ENCODE measurements at places on chromosomes 7 and 10.

- no peak for DNase-seq
Observed at GRCh38 chr7:13115855-13116254, 428.4 kb downstream of the ARL4A start.

- no peak for DNase-seq
Observed at GRCh38 chr10:62259456-62259855, 9.2 kb downstream of the RTKN2 start.

- no peak for DNase-seq
Observed at GRCh38 chr7:55163733-55164132, 144.9 kb downstream of the EGFR start.

DNA sequence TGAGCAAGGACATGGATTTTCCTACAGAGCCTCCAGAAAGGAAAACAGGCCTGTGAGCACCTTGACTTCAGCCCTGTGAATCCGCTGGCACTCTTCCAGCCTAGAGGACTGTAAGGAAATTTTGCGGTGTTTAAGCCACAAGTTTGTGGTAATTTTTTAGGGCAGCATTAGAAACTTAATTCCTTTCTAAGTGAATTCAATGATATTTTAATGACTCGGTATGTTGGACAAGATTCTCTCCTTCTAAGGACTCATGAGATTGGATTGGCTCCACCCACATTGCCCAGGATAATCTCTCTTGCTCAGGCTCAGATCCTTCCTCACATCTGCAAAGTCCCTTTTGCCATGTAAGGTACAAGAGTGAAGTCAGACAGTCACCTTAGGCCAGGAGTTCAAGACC, 4.5 kb downstream of the LYZL2 start:
- no peak for DNase-seq

DNA sequence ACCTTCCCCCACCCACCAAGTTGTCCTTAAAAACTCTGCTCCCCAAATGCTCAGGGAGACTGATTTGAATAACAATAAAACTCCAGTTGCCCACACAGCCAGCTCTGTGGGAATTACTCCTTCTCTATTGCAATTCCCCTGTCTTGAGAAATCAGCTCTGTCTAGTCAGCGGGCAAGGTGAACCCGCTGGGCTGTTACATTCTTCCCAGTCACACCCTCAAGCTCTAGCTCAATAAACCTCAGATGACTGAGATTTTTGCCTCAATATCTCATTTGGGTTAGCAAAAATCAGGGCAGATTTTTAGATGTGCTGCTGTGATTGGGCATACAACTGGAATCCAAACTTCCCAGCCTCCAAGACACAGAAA, 32.9 kb downstream of the SVOPL start:
- DNase-seq, result no peak

GRCh38 chr10:69629519-69629896, 539 bp upstream of the FAM241B start:
- DNase-seq, result no peak

GRCh38 chr10:119441151-119441821, 101.2 kb downstream of the RGS10 start:
- no peak for DNase-seq

GRCh38 chr10:125708971-125709503, 10.5 kb upstream of the EDRF1 start:
- DNase-seq, result no peak

DNA sequence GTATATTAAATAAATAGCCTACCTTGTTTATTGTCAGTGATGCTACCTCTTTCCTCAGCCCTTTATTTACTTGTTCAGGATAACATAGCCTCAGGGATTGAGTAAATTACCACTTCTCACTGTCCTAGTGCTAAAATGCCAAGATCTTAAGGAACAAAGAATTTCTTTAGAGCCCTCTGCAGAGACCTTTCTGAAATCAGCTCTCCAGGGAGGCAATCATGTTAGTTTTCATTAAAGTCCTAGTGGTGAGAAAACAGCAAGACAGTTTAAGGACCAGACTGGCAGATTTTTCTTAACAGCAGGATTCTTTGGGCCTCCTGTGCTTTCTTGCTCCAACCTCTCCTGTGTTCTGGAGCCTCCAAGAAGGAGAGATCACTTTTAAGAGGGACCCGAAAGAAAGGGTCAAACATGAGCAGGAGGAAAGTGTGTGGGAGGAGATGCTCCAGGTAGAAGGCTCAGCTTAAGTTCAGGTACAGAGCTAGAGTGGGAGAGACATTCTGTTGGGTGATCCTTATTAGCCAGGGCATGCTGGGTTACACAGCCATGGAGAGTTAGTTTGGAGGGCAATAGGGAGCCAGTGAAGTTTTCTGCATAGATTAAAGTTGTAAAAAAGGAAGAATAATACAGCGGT, 1.2 kb upstream of the PLCE1 start:
- DNase-seq, result no peak

GRCh38 chr7:49774459-49775064, 1.1 kb downstream of the VWC2 start:
- DNase-seq, result no peak

DNA sequence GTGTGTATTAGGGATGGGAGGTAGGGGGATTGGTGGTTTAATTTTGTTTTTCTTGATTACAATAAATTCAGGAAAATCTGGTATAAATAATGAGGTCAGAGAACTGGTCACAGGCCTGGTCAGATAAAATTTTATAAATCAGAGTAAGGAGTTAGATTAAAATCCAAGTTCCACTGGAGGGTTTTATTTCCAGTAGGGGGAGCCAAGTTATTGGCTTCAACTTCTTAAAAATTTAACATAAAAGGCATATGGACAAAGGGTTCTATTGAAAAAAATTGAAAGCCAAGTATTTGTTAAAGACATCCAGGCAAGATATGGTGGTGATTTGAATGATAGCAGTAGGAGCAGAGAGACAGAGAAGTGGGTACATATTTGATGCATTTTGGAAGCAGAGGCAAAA, 763.3 kb downstream of the SORCS1 start:
- no peak for DNase-seq

DNA sequence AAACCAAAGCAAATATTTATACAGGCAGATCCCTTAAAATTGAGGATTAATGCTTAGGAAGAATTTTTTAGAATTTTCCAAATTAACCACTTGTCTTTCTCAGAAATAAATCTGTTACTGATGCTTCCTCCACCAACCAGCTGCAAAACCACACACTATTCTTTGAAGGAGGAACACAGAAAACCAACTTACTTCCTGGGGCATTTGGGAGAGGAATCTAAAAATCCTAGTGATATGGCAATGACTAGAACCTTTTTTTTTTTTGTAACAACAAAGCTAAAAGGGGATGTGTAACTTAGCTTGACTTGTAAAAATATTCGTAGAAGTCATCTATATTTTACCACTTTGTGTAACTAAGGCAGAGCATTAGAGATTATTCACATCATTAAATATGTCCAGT, 5.1 kb upstream of the TM9SF3 start:
- DNase-seq, result no peak

- DNase-seq, result no peak
Observed at GRCh38 chr10:78292982-78293865, 259.6 kb downstream of the RPS24 start.

DNA sequence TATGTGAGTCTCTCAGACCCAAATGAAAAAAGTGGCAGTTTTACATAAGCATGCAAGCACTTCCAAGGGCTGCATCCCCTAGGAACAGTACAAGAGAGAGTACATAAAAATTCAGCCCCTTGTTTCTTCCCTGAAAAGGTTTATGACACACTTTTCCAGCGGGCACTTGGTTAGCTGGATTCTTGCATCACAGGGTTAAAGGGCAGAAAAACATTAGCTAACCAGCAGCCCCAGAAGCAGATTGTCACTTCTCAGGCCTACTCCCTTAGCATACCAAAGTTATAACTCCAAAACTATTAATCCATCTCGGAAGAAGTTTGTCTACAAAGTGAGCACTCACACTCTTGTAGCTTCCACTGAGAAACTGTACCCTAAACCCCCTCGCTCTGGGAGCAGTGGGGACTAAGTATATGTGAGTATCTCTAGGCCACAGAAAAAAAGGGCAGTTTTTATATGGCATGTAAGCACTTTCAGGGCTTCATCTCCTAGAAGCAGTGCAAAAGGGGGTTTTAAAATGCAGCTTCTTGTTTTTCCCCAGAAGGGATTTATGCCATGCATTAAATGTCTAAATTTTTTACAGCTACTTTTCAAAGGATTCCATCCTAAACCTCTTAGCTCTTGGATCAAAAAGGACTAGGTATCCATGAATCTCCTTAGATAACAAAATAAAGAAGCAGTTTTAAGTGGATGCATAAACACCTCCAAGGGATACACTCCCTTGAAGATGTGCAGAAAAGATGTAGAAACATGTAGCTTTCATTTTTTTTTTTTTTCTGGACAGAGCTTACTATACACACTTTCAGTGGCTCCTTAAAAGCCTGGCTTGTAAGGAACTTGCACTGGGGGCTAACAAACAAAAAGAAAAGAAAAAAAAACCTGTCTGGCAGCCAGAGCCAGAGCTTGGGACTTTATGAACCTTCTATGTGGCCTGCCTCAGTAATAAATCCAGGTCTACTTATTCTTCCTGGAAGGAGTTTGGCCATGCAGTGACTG, 956.7 kb downstream of the CCSER2 start:
- DNase-seq, result no peak

DNA sequence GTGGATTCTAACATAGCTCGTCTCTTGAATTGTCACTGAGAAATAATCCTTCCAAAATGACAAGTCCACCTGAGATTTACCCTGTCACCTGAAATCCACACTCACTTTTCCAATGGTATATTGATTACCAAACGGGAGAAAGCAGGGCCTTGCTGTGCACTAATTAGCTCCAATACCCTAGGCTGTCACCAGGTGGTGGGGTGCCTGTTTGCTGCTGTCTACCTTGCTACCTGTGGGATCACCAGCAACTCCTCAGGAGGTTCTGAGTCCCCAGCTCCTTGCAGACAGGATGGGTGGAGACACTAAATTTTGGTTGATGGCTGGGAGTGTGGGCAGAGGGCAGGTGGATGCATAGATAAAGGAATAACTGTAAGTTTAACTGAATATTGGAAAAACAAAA, 237.2 kb upstream of the ZNF32 start:
- DNase-seq, result no peak

- no peak for DNase-seq
Observed at GRCh38 chr10:80684259-80684658, 146.6 kb downstream of the SH2D4B start.

GRCh38 chr10:82558014-82558607, 683.1 kb downstream of the NRG3 start:
- no peak for DNase-seq

DNA sequence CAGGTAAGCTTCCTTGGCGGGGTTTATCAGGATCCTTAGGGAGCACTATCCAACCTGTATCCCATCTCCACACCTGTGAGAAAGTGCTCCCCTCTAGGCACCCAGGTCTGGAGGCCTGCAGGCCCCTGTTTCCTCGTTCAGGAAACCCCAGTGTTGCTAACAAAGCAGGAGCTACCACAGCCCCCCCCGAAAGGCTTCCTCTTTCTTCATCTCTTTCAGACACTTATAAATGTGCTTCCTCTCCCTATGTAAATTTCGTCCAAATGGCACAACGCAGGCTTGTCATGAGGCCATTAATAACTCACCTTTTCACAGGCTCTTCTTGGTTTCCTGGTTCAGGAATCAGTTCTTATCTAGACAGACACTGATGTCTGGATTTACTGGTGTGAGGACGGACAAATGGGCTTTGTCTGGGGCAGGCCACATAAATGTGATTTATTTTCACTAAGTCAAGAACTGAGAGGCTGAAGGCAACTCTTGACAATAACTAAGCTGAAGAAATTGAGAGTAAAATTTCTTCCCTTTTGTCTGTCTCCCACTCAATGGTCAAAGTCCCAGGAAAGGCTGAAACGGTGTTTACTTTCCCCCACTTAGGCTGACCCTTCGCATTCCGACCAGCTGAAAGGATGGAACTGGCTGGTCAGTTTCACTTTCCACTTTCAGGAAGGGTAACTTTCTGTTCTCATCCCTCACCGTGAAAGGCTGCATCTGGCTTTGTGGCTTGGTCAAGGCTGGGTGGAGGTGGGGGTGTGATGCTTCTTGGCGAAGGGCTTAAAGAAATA, 46.8 kb downstream of the PIK3AP1 start:
- no peak for DNase-seq

GRCh38 chr10:6600224-6600987, 20.3 kb upstream of the PRKCQ start:
- DNase-seq, result no peak

GRCh38 chr7:28984631-28985030, 26.5 kb upstream of the TRIL start:
- DNase-seq, result no peak

GRCh38 chr10:80051993-80052392, 26.5 kb upstream of the TMEM254 start:
- no peak for DNase-seq

DNA sequence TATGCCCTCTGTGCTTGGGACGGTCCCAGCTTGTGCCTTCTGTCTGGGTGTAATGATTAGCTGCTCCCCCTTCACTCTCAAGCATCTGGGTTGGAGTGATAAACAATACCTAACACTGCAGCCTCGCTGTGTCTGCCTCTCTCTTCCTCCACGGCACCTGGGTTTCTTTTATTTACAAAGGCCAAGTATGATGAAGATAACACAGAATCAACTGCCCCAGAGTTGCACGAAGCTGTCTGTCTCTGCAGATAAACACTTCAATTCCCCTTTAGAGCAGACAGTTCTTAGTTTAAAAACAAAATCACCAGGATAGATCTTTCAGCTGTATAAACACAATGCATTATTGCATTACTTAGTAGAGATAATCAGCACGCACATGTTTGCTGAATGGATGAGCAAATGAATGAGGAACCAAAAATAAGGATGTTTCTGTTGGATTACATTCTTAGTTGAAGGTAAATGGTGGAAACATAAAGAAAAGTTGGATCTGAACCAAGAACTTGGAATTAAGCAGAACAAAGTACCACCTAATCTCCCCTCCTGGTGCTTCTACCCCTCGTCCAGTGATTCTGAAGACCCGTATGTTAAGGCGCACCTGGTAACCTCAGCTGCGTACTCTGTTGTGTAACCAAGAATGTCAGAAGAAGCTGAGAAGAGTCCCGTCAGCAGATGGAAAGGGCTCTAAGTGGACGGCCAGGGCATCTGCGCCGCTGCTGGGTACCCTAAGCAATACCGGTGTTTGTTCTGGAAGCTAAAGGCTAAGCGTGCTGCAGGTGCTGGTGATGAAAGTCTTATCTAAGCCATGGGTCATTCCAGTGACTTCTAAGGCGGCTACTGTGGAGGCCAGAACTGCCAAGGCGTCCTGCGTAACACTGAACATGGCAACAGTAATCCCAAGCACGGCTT, 26.6 kb downstream of the INSIG1 start:
- no peak for DNase-seq

DNA sequence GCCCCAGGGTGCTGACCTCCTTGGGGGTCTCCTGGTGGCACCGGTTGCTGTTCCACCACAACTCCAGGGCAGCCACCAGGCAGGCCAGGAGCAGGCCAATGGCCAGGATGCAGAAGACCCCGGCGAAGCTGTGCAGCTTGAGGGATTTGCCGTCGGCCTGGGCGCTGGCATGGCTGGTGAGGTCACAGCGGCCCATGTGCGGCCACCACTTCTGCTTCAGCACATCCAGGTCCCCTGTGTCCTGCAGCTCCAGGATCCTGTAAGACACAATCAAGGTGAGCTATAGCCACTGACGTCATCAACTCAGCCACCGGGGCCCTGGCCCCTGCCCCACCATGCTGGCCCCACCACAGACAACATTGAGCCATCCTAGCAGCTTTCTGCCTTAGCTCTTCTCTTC, 753.2 kb downstream of the GRID1 start:
- DNase-seq, result no peak
